ENCODE measurements at places on chromosomes 11 and 22.

DNA sequence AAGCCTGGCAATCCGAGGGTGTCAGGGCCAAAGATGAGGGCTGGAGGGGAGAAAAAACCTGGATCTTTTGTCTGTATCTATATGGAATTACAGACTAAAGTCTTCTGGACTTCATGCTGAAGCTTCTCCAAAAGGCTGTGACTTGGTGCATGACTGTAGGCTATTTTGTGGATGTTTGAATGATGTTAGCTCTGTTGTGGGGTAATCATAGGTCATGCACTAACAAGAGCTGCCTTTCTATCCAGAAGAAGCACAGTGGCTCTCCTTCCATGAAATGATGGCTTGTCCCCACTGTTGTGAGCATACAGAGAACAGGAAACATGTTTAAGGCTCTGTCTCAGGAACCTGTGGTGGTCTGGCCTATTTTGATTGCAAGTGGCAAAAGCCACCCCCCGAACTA is 263.3 kb upstream of the PLET1 start:
- no peak for DNase-seq

GRCh38 chr22:50325444-50326224 is 1.2 kb downstream of the DENND6B start:
- no peak for DNase-seq

GRCh38 chr11:111097191-111097590 is 148.3 kb upstream of the POU2AF2 start:
- DNase-seq: peak; percentile 82

DNA sequence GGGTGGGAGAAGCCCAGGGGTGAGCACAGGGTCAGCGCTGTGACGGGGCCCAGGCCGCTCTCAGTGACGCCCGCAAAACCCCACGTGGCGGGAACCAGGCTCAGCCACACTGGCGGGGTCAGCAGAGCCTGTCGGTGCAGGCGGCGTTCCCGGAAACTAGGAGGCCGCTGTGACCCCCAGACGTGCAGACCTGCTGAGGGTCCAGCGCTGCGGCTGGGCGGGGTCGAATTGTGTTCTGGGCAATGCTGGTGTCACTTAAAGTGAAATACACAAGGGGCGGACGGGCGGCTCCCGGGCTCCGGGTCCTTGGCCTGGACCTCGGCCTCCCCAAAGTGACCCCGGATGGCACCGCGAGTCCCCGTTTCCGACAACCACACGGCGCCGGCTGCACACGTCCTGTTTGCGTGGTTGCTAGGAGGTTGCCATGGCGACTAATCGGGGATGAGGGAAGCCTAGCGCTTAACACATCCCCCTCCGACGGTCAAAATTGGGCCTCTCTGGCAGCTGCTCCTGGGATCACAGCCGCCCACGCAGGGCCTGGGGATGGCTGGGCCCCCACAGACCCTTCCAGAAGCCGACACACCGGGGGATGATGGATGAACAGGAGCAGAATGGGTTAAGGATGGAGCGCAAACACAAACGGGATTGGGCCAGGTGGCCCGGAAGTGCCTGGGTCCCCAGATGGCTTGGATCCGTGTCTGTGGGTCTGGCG is 81.7 kb upstream of the PRR5 start:
- peak; percentile 71 for DNase-seq

DNA sequence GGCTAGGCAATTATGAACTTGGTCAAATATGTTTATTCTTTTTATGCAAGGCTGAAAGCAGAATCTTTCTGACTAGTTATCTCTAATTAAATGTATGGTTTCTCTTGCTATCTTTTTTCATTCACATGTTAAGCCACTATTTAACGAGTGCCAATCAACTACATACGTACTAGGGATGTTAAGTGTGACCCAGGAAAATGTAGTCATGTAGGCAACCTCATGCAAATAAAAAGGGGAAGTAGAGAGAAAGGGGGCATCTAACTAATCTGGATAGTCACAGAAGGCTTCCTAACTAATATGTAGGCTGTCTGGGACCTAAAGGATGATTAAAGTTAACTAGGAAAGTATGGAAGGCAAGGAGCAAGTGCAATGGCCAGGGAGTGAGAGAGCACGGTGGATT is 23.5 kb downstream of the TBRG1 start:
- no peak for DNase-seq

DNA sequence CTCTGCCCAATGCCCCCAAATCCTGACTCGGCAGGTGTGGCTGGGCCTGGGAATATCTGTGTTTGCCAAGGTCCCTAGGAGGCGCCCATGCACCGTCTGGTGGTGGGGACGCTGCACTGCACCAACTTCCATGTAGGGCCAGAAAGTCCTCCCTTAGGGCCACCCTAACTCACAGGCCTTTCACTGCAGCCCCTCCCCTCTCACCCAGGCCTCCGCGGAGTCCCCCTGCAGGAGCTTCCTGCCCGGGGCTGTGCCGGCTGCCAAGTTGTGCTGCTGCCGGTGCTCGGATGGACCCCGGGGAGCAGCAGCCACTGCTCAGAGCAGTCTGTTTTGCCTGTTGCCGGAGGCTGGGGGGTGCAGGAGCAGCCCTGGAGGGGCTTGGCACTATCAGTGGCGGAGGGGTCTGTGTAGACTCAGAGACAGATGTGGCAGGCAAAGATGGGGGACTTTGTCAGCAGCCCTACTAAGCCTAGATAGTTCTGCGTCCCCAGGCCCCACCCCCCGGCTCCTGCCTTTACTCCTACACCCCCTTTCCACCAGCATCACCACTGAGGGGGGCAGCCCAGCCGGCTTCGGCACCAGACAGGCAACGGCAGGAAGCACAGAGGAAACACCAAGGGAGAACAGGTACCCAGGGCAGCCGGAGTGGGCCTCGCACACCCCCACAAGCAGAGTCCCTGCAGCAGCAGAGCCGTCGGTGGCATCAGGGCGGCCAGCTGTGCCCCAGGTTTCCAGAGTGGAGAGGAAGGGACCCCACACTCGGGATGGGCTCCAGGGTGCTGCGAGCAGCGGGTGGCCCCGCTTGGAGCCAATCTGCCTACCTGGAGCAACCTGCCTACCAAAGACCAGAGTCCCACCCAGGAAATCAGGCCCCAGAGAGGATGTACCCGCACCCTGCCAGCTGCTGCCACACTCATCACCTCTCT is 124.3 kb downstream of the TRIM29 start:
- peak; percentile 93 for DNase-seq

DNA sequence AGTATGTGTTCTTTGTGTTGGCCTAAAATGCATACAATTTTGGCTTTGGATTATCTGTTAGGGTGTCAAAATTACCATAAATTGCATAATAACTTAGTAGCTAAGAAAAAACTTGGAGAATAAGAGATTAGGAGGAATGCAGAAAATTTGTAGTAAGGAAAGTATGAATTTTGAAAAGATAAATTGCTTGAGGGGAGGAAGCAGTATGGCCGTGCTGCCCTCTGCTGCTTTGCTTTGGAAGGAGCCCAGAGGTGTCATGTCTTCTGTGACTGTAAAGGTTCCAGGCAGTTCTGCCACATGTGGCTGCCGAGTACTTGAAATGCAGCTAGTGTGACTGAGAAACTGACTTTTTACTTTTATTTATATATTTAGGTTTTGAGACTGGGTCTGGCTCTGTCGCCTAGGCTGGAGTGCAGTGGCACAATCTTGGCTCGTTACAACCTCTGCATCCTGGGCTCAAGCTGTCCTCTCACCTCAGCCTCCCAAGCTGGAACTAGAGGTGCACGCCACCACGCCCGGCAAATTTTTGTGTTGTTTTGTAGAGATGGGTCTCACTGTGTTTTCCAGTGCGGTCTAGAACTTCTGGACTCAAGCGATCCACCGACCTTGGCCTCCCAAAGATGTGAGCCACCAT is 1.8 kb downstream of the ADSL start:
- DNase-seq: peak; percentile 64

All from islet precursor cell (in vitro differentiated cells).